ENCODE measurements at places on chromosomes 11 and 22.

DNA sequence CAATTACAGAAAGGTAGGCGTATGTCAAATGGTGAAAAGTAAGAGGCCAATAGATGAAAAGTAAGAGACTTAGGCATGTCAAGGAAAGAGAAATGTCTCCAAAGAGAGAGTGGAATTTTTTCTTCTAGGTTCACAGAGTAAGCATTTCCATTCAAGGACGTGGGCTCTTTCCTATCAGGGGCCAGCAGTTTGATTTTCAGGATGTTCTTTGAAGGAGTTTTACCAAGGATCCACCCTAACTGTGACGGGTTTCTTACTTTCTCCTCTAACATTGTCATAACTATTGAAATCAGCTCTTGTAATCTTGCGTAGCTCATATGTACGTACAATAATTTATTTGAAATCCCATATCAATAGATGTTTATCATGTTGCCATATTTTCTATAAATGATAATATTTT lies 2112.2 kb upstream of the RAG2 start:
- DNase-seq, result no peak

- no peak for DNase-seq
Observed at GRCh38 chr11:2549080-2549479, 104.3 kb downstream of the KCNQ1 start.

- DNase-seq, result no peak
Observed at GRCh38 chr11:94201004-94201465, 72.4 kb downstream of the PANX1 start.

GRCh38 chr22:45482169-45482568 lies 20.5 kb upstream of the FBLN1 start:
- DNase-seq, result no peak

- no peak for DNase-seq
Observed at GRCh38 chr11:65310215-65310614, 4.5 kb upstream of the CDC42EP2 start.

GRCh38 chr11:57936050-57936418 lies 87.6 kb upstream of the OR9Q1 start:
- no peak for DNase-seq

GRCh38 chr11:62266558-62266957 lies 3.4 kb upstream of the SCGB2A2 start:
- no peak for DNase-seq
